ENCODE measurements at places on chromosomes 6 and 20. TPM values are rescaled to one million over a fixed set of nuclear protein-coding genes. Genes with fewer than 3 reads are reported as not detected.

The PPP1R16B gene
- 11.6 TPM for total RNA-seq

The LRP11 gene
- total RNA-seq = 29.1 TPM

The CDSN gene
- not detected for total RNA-seq

The NRSN1 gene
- 31.6 TPM for total RNA-seq

The GSTA4 gene
- total RNA-seq = 133 TPM

The TFEB gene
- 2.2 TPM for total RNA-seq

The CRISP1 gene
- total RNA-seq = not detected

The MAS1 gene
- 0.31 TPM for total RNA-seq

The SYTL3 gene
- total RNA-seq = 2.5 TPM

The IPCEF1 gene
- 32.6 TPM for total RNA-seq

The COL9A1 gene
- total RNA-seq = 11.0 TPM

The VGLL2 gene
- total RNA-seq = not detected

The PRDM13 gene
- not detected for total RNA-seq

The EFCAB8 gene
- not detected for total RNA-seq

The SALL4 gene
- total RNA-seq = 0.31 TPM

The FAM83C gene
- total RNA-seq = not detected

The MOG gene
- 0.31 TPM for total RNA-seq

The PRKN gene
- total RNA-seq = 13.8 TPM

The THBS2 gene
- 8.5 TPM for total RNA-seq

The FOXC1 gene
- total RNA-seq = 2.2 TPM

The AVP gene
- total RNA-seq = not detected

The TUBB2B gene
- 3,227 TPM for total RNA-seq

The NNAT gene
- total RNA-seq = 333 TPM

The PDE10A gene
- 92.0 TPM for total RNA-seq

The CCDC167 gene
- total RNA-seq = 23.8 TPM

The CABLES2 gene
- total RNA-seq = 7.2 TPM

The MAK gene
- 0.31 TPM for total RNA-seq

The ID4 gene
- total RNA-seq = 82.0 TPM

The PRRT1 gene
- total RNA-seq = 1.9 TPM

The TREM1 gene
- not detected for total RNA-seq

The GNRH2 gene
- total RNA-seq = 2.2 TPM

The KCNK17 gene
- total RNA-seq = not detected

The VSTM2L gene
- total RNA-seq = 50.7 TPM

The AIF1 gene
- total RNA-seq = 3.4 TPM

The GHRH gene
- total RNA-seq = not detected

The SIRPA gene
- total RNA-seq = 5.6 TPM

The MUC22 gene
- total RNA-seq = not detected

The ALDH5A1 gene
- total RNA-seq = 13.5 TPM

The BPIFB4 gene
- not detected for total RNA-seq

The HSPA12B gene
- total RNA-seq = 3.4 TPM

The HEY2 gene
- 1.3 TPM for total RNA-seq

The TFAP2D gene
- total RNA-seq = not detected

The PPP1R3G gene
- total RNA-seq = 1.3 TPM

The REM1 gene
- total RNA-seq = 0.31 TPM

The PTCHD4 gene
- total RNA-seq = 27.9 TPM

The TMEM151B gene
- total RNA-seq = 63.2 TPM

The CLDN20 gene
- not detected for total RNA-seq

The C6orf58 gene
- total RNA-seq = 2.2 TPM

The PARD6B gene
- total RNA-seq = 9.4 TPM

The ADTRP gene
- total RNA-seq = 3.1 TPM

The SNAP91 gene
- 135 TPM for total RNA-seq

The RGS17 gene
- total RNA-seq = 82.6 TPM

The RNF144B gene
- total RNA-seq = 1.9 TPM

The POU5F1 gene
- total RNA-seq = not detected

The CPNE5 gene
- 15.3 TPM for total RNA-seq

Measured in parietal lobe (tissue), 2 donors.